Right atrium auricular region (tissue), 2 donors: ENCODE measurements at places on chromosomes 2 and 18. TPM values are rescaled to one million over a fixed set of nuclear protein-coding genes. Genes with fewer than 3 reads are reported as not detected.

GRCh38 chr2:75199428-75200011 is at the start of gene TACR1:
TSS of gene TACR1 (minus strand) at chr2:75199520. CDS start at chr2:75198934, 586 bp downstream.
- H3K27me3 ChIP-seq, result no peaks in the 10 kb centered on the region
- no peak within 1 kb of the TSS for H3K27ac ChIP-seq
- no peak within 1 kb of the TSS for H3K4me3 ChIP-seq
- H3K4me1 ChIP-seq, result peaks cover 22% of the 10 kb centered on the region
- no peaks in the 10 kb centered on the region for H3K36me3 ChIP-seq

DNA sequence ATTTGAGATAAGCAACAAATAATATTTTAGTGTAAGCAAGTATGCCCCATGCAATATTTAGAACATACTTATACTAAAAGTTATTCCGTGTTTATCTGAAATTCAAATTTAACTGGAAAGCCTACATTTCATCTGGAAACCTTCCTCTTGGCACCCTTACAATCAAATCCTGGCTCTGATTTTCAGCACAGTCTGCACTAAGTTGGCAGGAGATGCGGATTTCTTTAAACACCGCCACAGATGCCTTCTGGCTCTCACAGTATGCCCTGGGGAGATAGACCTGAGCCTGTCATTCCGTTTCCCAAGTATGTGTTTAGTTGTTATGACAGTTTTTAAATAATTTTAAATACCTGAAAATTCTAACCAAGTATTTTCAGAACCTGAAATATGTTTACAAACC is 7.3 kb upstream of the MLPH start:
- H3K27me3 ChIP-seq, result no peaks in the 10 kb centered on the region
- no peaks in the 10 kb centered on the region for H3K36me3 ChIP-seq
- no peak for DNase-seq
- no peaks in the 10 kb centered on the region for H3K4me1 ChIP-seq
- H3K27ac ChIP-seq, result peak overlapping the region; percentile 48
- H3K4me3 ChIP-seq, result no peak overlapping the region

The CLASP1 gene
- 42.4 TPM for total RNA-seq

GRCh38 chr2:17135619-17136018 is 382.6 kb downstream of the RAD51AP2 start:
- H3K4me3 ChIP-seq, result no peak overlapping the region
- no peak overlapping the region for H3K27ac ChIP-seq
- H3K4me1 ChIP-seq, result no peaks in the 10 kb centered on the region
- H3K27me3 ChIP-seq, result no peaks in the 10 kb centered on the region
- DNase-seq, result no peak
- no peaks in the 10 kb centered on the region for H3K36me3 ChIP-seq

The UGT1A3 gene
- total RNA-seq, result not detected

- no peaks in the 10 kb centered on the region for H3K4me1 ChIP-seq
- H3K36me3 ChIP-seq, result no peaks in the 10 kb centered on the region
- no peak for DNase-seq
- H3K27me3 ChIP-seq, result no peaks in the 10 kb centered on the region
- no peak overlapping the region for H3K4me3 ChIP-seq
Observed at GRCh38 chr2:179825494-179825893, 35.9 kb downstream of the ZNF385B start.

- H3K27me3 ChIP-seq, result no peaks in the 10 kb centered on the region
- H3K4me3 ChIP-seq, result no peak overlapping the region
- no peak for DNase-seq
- H3K4me1 ChIP-seq, result no peaks in the 10 kb centered on the region
- no peaks in the 10 kb centered on the region for H3K36me3 ChIP-seq
- no peak overlapping the region for H3K27ac ChIP-seq
Observed at GRCh38 chr2:163541495-163541894, 194.3 kb downstream of the FIGN start.

DNA sequence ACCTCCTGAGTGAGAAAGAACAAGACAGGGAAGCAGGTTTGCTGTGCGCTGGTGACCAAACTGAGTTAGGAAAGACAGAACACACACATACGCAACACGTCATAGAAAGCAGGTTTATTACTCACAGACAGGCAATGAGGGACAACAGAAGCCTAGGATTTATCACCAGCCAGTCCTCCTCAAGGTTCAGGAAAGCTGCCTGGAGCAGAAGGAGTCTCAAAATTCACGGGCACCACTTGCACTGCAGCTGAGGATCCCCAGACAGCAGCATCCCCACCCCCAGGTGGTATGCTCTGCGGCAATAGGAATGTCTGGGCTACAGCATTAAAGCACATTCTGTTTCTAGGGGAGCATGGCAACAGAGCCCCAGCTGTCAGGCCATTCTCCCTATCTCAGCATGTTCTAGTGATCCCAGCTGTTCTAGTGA is 284.4 kb upstream of the RGPD4 start:
- no peak for DNase-seq
- no peaks in the 10 kb centered on the region for H3K4me1 ChIP-seq
- H3K27ac ChIP-seq, result no peak overlapping the region

DNA sequence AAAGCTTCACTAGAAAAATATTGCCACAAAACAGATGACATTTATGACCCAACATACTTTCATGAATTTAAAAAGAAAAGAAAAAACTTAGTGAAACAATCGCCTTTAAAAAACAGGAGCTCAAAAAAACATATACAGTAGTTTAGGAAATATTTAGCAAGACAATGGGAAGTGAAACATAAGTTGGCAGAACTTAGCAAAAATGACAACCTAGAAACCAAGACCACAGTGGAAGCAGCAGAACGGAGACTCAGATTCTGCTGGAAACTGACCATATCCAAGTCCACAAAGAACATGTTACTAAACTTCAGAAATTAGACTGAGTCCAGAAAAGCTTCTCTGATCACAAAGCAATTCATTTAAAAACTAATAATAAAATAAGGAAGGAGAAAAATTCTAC is 41.8 kb upstream of the CTAGE1 start:
- DNase-seq, result no peak
- H3K4me1 ChIP-seq, result peaks cover 21% of the 10 kb centered on the region
- H3K27me3 ChIP-seq, result no peaks in the 10 kb centered on the region
- H3K36me3 ChIP-seq, result no peaks in the 10 kb centered on the region

DNA sequence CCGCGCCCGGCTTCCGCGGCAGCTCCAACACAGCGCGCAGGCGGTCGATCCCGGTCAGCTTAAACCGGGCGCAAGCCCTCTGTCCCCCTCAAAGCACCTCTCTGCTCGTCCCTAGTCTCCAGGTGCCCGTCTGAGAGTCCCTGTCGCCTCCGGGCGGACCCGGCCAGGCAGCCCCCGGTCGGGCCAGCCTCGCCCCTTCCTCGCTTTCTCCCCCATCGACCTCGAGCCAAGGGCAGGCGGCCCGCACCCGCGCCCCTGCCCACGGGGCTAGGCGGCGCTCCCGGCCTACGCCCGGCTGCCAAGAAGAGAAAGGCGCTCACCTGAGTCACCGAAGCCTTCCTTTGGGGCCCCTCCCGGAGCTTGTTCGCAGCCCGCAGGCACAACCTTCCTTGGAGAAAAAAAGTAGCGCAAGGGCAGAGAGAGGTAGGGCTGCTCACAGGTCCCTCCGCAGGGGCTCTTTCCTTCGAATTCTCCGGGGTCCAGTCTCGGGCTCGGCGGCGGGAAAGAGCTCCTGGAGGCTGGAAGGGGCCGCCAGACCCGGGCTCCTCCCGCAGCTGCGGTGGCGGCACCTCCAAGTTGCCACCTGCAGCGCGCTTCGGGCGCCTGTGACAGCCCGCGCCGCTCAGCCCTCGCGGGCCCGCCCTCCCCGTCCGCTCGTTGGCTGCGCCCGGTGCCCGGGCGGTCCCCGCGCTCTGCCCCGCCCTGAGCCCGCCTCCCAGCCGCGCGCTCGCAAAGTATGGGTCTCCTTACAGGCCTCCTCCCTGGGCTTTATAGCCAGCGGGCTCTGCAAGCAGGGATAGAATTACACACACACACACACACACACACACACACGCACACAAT is 86.5 kb upstream of the EPB41L3 start:
- peak overlapping the region; percentile 65 for H3K27ac ChIP-seq
- no peaks in the 10 kb centered on the region for H3K36me3 ChIP-seq
- H3K27me3 ChIP-seq, result no peaks in the 10 kb centered on the region
- peak overlapping the region; percentile 51 for H3K4me3 ChIP-seq
- H3K4me1 ChIP-seq, result peaks cover 19% of the 10 kb centered on the region

DNA sequence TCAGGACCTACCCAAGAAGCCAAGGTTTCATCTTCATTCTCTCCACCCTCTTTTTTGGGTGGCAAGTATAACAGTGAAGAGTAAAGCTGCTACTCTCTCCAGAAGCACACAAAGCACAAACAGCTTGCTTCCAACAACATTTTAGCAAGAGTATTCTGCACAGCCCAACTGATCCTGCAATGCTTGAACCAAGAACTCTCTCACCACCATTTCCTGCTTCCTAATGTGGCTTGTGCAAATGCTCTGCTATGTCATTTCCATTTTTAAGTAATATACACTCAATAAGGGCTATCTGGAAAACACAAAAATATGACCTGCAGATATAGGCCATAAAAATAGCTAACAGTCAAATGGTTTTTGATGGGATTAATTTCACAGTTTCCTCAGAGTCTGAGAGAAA is 24.1 kb upstream of the IHH start:
- no peak overlapping the region for H3K4me3 ChIP-seq
- H3K27me3 ChIP-seq, result no peaks in the 10 kb centered on the region
- no peak overlapping the region for H3K27ac ChIP-seq
- H3K36me3 ChIP-seq, result no peaks in the 10 kb centered on the region

GRCh38 chr2:190468814-190469569 is 60.8 kb downstream of the MFSD6 start:
- H3K36me3 ChIP-seq, result no peaks in the 10 kb centered on the region
- no peak overlapping the region for H3K4me3 ChIP-seq
- no peaks in the 10 kb centered on the region for H3K4me1 ChIP-seq

GRCh38 chr2:70746094-70746974 is 21.7 kb downstream of the ADD2 start:
- H3K27me3 ChIP-seq, result no peaks in the 10 kb centered on the region
- H3K4me3 ChIP-seq, result no peak overlapping the region
- DNase-seq, result no peak
- no peak overlapping the region for H3K27ac ChIP-seq
- no peaks in the 10 kb centered on the region for H3K36me3 ChIP-seq
- no peaks in the 10 kb centered on the region for H3K4me1 ChIP-seq

DNA sequence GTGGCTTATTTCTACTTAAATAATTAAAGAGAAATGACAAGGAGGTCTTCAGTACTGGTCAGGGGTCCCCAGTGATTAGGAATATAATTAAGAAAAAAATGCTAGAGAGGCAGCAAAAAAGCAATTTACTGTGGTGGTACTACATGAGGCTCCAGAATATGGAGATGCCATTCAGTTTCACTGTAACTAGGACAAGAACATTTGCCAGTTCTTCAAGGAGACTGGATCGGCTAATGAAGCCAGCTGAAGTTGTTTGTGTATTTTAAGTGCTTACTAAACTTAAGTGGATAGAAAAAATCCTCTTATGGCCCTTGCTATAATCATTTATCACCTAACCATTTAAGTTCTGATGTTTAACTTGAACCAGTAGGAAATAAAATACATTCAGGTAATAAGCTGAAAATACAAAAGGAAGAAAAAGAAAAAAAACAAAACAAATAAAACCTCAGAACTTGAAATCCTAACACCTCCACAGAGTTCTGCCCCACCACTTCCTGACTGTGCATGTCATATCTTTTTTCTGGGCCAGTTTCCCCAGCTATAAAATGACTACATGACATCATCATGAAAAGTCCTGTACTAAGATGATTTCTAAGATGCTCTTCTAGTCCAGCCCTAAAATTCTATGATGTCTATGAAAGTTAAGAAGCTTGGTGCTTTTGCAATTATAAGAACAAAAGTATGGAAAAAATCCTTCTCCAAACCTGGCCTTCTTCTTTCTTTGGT is 98.0 kb downstream of the TRABD2A start:
- no peak overlapping the region for H3K27ac ChIP-seq
- no peak overlapping the region for H3K4me3 ChIP-seq
- H3K4me1 ChIP-seq, result no peaks in the 10 kb centered on the region
- H3K27me3 ChIP-seq, result no peaks in the 10 kb centered on the region

- no peak overlapping the region for H3K27ac ChIP-seq
- H3K36me3 ChIP-seq, result no peaks in the 10 kb centered on the region
- no peaks in the 10 kb centered on the region for H3K4me1 ChIP-seq
- no peak for DNase-seq
- no peaks in the 10 kb centered on the region for H3K27me3 ChIP-seq
Observed at GRCh38 chr2:188798159-188798558, 176.0 kb upstream of the COL3A1 start.

GRCh38 chr2:238868616-238869292 is 20.9 kb downstream of the TWIST2 start:
- H3K36me3 ChIP-seq, result no peaks in the 10 kb centered on the region
- H3K27ac ChIP-seq, result peak overlapping the region; percentile 11
- peak; percentile 87 for DNase-seq
- H3K4me1 ChIP-seq, result no peaks in the 10 kb centered on the region

DNA sequence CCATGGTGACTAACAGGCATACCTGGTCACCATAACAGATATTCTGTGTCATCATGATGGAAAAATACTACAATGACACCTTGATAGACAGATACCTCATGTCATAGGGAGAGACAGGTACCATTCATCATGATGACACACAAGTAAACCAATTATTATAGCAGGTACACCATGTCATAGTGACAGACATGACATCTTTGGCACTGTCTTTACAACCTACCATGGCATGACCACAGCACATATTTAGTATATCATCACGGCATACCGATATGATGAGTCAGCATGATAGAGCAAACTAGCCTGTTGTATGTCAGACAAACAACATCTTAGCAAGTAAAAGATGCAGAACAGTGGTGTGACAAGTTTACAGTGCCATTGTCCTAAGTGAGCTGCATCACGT is 101.3 kb upstream of the KLHL29 start:
- H3K4me1 ChIP-seq, result peaks cover 17% of the 10 kb centered on the region
- no peak overlapping the region for H3K4me3 ChIP-seq
- no peak overlapping the region for H3K27ac ChIP-seq
- DNase-seq, result no peak

- no peak for DNase-seq
- no peaks in the 10 kb centered on the region for H3K27me3 ChIP-seq
- H3K4me1 ChIP-seq, result no peaks in the 10 kb centered on the region
- H3K4me3 ChIP-seq, result no peak overlapping the region
Observed at GRCh38 chr2:172878260-172878659, 142.6 kb downstream of the RAPGEF4 start.

DNA sequence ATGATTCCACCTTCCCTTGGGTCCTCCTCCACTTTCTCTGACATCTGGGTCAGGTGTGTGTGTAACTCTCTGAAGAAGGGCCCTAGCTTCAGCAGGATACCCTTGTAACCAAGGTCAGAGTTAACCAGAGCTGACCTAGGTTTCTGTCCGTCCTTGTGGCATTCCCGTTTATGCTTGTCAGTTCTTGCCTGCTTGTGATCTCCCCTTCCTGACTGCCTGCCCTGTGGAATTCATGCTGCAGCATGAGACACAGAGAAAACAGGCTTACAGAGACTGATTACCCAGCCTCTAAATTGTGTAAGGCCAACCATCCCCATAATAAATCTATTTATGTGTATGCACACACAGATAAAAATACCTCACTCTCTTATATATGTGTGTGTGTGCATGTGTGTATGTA is 22.8 kb downstream of the NXPH2 start:
- no peak for DNase-seq
- H3K27ac ChIP-seq, result no peak overlapping the region
- no peaks in the 10 kb centered on the region for H3K27me3 ChIP-seq
- no peaks in the 10 kb centered on the region for H3K36me3 ChIP-seq
- no peaks in the 10 kb centered on the region for H3K4me1 ChIP-seq
- H3K4me3 ChIP-seq, result no peak overlapping the region
